ENCODE measurements at places on chromosomes 7 and 10.

DNA sequence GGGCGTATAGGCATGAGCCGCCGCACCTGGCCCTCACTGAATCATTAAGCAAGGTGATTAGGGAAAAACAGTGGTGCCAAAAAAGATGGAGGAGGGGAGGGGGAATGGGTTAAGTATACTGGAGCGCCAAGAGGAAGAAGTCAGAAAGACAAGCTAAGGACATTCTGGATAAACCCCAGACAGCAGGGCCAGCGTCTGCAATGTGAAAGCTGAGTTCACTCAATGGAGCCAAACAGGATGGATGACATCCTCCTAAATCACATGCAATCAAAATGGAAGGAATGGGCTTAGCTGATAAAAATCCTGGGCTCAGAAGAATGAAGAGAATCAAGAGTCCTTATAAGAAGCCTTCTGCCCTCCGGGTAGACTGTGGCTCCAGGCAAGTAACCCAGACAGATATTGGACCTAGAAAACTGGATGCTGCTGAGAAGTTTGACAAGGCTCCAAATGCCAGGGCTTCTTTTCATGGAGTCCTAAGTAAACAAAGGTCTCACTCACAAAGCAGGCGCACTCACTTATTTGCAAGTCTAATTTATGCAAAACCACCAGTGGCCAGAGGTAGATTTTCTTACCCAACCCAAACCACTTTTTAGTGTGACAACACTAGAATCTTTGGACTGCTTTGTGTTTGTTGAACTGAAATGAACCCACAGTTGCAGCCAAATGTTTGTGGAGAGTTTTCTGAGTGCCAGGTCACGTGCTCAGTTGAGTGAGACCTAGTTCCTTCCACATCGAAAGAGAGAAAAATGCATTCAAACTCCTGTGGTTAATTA is 519.1 kb upstream of the AUTS2 start:
- DNase-seq, result no peak

DNA sequence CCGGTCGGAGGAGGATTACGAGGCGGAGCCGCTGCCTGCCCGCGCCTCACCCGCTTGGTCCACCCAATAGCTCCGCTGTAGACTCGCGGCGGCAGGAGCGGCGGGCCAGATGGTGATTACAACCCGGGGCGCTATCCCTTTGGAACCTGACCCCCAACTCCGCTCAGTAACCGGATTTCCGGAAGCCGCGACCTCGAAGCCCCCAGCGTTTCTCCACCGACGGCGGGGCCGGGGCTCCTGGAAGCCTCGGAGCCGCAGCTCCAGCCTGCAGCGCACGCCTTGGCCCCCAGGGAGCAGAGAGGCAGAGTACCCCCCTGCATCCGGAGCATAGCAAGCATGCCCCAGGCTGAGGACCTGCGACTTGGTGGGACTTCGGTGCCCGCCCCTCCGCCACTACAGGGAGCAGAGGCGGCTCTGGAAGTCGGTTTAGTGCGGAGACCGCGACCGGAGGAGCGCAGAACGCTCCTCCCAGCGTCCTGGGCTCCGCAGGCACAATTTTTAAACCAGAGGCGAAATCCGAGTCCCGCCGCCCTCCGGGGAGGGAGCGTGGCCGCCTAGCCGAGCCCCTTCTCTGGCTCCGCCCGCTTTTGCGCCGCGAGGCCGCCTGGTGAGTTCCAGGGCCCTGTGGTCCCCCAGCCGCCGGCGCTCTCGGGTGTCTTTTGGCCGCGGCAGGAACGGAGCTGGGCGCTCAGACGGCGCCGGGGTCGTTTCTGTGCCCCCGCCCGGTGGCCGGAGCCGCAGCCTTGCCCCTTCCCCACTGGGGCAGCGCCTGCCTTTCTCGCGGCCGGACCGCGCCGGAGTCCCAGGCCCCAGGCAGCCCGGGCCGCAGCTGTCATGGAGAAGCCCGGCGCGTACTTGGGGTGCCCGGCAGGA is 28.2 kb upstream of the BMS1 start:
- no peak for DNase-seq

DNA sequence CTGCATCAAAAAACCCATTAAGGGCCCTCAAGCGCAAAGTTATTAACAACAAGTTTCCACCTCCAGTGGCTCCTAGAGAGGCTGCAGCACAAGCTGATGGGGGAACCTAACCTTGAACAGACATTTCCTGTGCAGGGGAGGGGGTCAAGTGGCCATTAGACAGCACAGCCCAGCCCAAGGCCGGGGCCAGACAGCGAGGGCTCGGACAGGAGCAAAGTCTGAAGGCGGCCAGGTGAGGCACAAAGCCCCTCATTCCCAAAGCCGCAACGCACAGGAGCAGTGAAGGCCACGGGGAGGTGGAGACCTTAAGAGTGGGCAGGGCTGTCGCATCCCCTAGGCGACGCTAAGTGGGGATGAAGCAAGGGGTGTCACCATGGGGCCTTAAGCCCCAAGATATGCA is 73.2 kb upstream of the ZNF746 start:
- no peak for DNase-seq

GRCh38 chr10:94219829-94220228 is 142.9 kb downstream of the NOC3L start:
- DNase-seq, result peak; percentile 23

- DNase-seq, result no peak
Measured at GRCh38 chr10:74889662-74889998, 63.2 kb downstream of the KAT6B start.

DNA sequence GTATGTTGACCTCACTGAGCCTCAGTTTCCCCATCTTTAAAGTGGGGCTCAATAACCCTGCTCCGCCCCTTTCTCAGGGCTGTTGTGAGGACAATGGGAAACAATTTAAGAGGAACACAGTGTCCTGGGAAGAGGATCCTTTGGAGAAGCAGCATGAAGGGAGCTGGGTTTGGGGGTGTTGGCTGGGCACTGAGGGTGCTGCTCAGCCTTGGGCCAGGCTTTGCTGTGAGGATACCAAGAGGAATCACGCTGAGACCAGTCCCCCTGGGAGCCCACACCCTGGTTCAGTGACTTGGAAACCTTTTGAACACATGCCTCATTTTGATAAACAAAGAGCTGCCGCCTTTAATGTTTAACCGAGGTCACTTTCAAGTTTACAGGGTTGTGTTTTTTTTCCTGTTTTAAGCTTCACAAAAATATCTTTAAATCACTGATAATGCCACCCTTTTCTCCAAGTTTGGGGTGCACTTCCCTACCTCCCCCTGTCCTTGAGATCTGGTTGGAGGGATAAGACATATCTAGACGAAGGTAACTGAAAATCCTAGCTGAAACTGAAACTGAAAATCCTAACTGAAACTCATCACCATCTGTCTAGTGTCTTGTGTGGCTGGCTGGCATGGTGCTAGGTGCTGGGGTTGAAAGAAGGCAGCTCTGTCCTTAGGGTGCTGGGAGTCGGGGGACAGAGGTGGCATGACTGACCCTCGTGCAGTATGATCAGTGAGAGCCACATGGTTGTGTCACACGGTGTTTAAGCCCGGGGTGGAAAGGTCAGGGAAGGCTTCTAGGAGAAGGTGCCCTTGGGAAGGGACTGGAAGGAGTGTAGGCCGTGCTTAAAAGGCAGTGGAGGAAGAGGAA is 27.7 kb downstream of the ZNF775 start:
- DNase-seq, result no peak

DNA sequence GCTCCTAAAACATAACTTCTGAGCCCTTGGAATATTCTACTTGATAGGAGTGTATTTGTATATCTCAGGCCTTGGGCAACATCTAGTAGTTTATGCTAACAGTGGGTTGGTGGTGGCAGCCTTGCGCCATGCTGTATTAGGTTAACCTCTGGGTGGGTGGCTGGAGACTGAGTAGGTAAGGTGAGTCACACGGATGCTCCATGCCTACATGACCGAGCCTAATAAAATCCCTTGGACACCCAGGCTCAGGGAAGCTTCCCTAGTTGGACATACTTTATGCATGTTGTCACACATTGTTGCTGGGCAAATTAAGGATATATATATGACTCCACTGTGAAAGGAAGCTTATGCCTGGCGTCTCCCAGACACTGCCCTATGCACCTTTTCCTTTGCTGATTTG is 6.0 kb upstream of the DAGLB start:
- DNase-seq, result no peak

GRCh38 chr7:685540-685939 is 41.0 kb upstream of the DNAAF5 start:
- no peak for DNase-seq

DNA sequence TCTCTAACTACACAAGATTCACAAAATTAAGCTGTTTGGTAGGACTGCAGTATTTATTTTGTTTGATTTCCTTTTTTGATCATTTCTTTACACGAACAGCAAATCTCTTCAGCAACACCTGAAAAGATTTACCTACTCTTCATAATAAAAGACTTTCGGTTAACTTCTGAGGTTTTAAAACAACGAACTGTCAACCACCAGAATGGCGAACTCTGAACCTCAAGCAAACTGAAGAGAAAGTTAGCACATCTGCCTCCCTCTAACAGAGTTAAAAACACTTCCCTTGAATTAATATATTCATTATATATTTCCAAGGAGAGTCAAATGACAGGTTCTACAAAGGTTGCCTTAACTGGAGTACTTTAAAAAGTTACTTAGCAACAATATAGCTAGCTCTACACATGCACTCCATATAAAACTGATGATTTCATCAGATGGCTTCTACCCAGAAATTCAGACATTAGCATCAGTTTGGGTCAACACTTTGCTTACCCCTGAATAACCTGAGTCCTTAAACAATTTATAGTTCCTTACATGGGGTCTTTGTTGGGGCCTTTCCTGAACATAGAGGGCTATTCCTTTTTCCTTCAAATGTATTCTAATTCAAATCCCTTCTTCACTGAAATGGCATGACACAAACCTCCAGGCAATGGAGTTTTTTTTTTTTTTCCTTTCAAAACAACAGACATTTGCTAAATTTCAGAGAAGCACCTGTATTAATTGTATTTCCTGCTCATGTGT is 118.3 kb downstream of the SEM1 start:
- no peak for DNase-seq

GRCh38 chr7:22548313-22548712 is 48.3 kb upstream of the STEAP1B start:
- no peak for DNase-seq

- DNase-seq, result no peak
Measured at GRCh38 chr10:16765509-16766375, 51.5 kb downstream of the RSU1 start.

- no peak for DNase-seq
Measured at GRCh38 chr7:80954191-80954590, 35.3 kb upstream of the SEMA3C start.

DNA sequence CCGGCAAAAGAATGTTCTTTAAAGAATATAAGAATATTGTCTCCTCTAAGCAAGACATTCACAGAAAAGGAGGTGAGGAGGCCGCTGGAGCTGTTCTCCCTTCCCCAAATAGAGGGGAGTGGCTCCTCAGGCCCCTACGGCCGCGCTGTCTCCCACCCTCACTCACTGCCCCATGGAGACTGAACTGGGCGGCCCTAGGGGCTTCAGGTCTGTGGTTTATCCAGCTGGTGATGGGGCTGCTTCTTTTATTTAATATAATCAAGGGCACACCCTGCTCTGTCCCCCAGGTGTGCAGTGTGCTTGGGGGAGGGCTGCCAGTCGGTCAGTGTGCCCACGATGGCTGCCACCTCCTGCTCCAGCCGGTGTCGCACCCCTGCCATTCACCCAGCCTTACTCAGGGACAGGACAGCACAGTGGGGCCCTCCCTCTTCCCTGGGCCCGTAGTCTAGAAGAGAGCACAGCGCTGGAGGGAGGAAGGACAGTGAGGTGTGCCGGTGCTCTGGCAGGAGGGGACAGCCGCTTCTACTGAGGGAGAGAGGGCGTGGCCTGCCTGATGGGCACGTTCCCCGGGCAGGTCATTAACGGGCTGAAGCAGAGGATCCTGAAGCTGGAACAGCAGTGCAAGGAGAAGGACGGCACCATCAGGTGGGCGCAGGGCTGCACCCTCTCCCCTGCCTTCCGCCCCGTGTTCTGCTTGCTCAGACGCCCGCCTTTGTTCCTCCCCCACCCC is 23.4 kb downstream of the IQCE start:
- no peak for DNase-seq

- no peak for DNase-seq
Measured at GRCh38 chr10:12665501-12665900, 316.2 kb downstream of the CAMK1D start.

- DNase-seq, result no peak
Measured at GRCh38 chr10:30294476-30295240, 54.4 kb downstream of the MTPAP start.

DNA sequence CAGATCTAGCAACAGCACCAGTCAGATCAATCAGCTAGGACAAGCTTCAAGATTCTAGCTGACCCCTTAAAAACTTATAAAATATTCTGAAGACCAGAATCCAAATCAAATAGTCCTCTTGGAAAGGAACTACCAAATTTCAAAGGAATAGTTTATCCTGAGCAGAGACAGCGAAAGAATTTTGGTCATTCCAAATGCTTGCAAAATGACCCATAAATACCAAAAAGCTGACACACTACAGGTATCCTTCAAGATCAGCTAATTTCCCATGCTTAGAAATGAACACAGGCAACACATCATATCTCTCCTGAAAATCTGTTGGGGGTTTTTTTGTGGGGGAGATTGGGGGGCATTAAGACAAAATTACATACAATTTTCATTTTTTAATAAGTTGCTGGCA is 78.8 kb downstream of the PDSS1 start:
- DNase-seq, result no peak

GRCh38 chr7:132576721-132577085 is 433 bp upstream of the PLXNA4 start:
- DNase-seq, result no peak

- DNase-seq, result peak; percentile 39
Measured at GRCh38 chr10:15652117-15652516, 67.6 kb downstream of the ITGA8 start.

DNA sequence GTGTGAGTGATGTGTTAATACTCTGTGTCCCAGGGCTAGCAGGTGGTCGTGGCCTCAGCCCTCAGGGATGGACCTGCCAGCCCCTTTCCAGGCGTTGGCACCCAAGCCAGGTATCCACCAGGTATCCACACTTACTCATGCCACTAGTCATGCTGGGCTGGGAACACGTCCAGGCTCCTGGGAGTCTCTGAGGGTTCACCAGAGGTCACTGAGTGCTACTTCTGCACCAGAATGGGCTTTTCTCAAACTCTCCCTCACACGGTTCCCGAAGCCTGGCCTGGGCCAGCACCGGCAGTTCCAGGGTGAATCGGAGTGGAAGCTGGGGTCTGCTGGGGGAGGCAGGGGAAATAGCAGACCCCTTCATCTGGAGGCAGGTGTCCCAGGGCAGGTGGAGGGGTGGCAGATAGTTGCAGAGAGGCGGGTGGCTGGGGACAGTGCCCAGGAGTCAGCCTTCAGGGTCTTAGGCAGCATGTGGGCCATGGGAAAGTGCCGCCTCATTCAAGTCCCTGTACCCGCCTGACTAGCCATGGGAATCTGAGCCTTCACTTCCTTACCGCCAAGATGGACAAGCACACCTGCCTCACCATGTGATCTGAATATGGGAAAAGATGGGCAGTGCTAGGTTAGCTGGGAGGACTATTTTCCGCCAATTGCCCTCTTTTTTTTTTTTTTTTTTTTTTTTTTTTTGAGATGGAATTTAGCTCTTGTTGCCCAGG is 95.5 kb upstream of the GTF2I start:
- DNase-seq, result no peak

Measured in smooth muscle cell of the brain vasculature (primary cell).